ENCODE measurements at places on chromosomes 5 and 9.

- no peak for DNase-seq
Observed at GRCh38 chr5:54719384-54720283, 202.1 kb downstream of the SNX18 start.

GRCh38 chr5:88830567-88830966 lies 52.4 kb downstream of the MEF2C start:
- DNase-seq: no peak

- DNase-seq: no peak
Observed at GRCh38 chr5:101679816-101680215, 616.3 kb downstream of the SLCO4C1 start.

GRCh38 chr5:59843511-59844213 lies 49.9 kb downstream of the PDE4D start:
- no peak for DNase-seq

- no peak for DNase-seq
Observed at GRCh38 chr5:2112173-2113025, 229.7 kb upstream of the IRX4 start.

DNA sequence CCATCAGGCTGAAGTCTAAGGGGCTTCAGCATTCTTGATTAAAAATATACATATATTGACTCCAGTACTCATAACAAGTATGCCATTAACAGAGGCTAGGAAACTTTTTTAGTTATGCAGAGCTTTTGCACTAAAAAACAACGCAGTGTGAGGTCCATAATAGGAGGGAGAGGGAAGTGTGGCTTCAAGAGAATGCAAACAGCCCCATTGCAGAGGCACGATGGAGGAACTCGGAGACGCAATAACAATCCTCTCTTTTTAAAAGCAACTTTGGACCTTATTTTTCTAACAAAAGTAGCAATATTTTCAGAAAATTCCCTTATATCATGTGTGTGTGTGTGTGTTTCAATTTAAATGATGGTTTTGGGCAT lies 150.0 kb upstream of the PTCH1 start:
- no peak for DNase-seq

DNA sequence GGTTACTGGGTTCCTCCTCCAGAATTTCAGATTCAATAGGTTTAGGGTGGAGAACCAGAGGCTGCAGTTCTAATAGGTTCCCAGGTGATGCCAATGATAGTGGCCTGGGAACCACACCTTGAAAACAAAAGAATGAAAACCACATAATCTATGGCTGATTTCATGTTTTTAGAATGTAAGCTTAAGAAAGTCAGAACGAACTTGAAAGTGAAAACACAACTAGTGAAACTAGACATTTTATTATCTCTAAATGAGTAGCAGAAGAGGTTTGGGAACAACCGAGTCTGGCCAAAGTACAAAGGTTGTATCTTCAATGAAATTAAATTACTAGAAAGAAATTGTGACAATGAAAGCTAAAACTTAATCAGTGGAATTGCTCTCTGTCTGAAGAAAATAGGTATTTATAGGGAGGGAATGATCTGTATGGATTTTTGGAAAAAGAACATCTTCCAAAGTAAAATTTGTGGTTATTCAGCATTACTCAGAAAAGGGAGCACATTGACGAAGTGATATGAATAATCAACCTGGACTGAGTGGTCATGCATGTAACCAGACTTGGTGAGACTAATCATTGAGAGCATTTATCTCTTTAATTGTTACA lies 24.9 kb upstream of the CEP120 start:
- DNase-seq: no peak

DNA sequence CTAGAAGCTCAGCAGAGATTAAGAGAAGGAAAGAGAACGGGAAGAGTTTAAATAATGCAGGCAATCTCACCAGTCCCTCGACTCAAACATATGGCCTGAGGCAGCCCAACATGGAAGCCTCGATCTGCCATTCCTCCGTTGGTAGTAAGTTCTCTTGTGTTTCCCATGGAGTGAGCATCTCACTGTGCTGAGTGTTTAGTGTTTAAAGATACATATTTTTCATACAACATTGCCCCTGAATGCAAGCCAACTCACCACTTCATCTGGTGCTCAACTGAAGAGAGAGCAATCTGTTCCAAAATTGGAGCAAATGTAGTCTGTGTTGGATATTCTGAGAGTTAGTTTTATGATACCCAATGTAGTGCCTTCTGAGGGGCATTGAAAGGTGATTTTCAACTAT lies 171.5 kb upstream of the ATP10B start:
- DNase-seq: no peak

GRCh38 chr5:97425511-97425910 lies 242.5 kb upstream of the RIOK2 start:
- DNase-seq: no peak

GRCh38 chr9:135409286-135410200 lies 70.0 kb upstream of the PPP1R26 start:
- no peak for DNase-seq

DNA sequence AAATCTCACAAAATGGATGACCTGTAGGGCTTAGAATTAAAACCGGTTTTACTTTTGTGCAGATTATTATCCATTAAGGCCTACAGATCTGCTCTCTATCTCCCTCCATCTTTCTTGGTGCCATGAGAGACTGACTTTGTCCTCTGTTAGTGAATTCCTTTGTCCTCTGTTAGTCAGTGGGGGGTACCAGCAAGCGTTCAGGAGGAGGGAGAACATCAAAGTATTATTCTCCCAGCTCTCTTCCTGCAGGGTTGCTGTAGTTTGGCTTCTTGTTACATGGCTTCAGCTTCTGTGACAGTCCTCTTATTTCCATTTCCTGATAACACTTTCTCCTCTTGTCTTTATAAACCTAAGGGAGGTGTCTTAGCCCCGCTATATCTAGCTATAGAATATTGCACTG lies 850.5 kb upstream of the SEMA6A start:
- no peak for DNase-seq

- no peak for DNase-seq
Observed at GRCh38 chr9:135992486-135993408, 31.6 kb upstream of the UBAC1 start.

GRCh38 chr9:88796947-88797346 lies 194.3 kb upstream of the S1PR3 start:
- DNase-seq: no peak

- no peak for DNase-seq
Observed at GRCh38 chr5:59021837-59022514, 439.1 kb downstream of the RAB3C start.

GRCh38 chr5:131224387-131225201 lies 39.3 kb upstream of the CDC42SE2 start:
- peak; percentile 28 for DNase-seq

DNA sequence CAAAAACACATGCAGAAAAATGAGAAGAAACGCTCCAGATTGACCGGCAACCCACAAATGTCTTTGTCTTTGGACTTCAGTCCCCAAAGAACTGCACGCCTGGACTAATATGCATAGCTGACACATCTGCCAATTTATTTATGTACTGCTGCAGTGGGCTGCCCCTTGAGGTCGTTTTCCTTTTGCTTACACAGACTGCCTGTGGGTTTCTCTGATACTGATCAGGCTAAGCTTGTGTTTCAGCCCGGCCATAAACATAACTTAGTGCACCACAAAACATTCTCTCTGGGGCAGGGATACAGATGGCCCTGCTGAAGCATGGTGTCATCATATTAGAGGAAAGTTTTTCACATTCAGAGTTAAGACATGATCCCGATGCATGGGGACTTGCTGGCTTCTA lies 75.4 kb downstream of the NUDT12 start:
- DNase-seq: no peak

- no peak for DNase-seq
Observed at GRCh38 chr9:95107976-95108375, 209.5 kb downstream of the FANCC start.

DNA sequence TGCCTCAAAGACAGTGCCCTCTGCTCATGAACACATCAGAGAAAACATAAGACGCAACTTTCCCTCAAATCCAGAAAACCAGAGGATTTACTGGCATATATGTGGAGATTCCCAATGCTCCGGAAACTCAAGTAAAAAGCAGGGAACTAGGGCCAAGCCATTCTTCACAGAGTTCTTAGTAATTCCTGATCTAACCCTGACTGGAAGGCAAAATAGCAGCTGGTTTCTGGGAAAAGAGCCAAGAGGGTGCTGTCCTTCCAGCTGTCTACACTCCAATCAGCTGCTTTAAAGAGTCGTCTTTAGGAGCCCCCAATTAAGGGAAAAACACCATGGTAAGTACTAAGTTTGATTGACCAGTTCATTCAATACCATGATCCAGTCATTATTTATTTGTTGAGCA lies 49.6 kb downstream of the GNA14 start:
- DNase-seq: no peak

- DNase-seq: no peak
Observed at GRCh38 chr5:74722271-74722670, 37.2 kb downstream of the HEXB start.

- no peak for DNase-seq
Observed at GRCh38 chr5:31743678-31744077, 104.7 kb downstream of the PDZD2 start.

DNA sequence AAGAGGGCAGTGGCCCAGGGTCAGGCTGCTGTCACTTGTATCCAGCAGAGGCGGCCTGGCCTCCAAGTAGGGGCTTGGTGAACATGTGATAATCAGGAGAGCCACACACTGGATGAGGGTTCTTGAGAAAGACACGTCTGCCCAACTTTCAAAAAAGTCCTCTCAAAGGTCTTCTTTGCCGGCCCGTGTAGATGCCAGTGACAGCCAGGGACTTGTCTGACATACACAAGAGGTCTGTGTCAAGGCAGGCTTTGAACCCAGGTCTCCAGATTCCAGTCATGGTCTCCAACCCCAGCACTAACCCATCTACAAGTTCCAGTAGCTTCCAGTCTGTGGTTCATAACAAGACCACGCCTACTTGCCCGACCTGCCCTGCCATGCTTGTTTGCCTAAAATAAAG lies 7.9 kb upstream of the AMBP start:
- DNase-seq: no peak

DNA sequence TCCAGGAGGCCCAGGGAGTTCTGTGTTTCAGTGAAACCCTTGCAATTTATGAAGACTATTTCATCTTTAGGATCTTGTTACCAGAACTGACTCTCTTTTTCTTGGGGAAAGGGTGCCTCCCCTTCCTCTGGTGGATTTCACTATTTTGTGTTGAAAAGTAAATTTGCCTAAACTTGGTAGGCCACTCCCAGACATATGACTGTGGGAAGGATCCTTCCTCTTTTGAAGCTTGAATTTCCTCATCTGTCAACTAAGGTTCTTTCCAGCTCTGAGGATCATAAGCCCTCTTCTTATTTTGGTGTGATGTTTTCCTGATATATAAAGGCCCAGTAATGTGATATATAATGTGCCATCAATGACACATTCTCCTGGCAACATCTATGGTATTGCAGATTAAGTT lies 59.1 kb upstream of the ZFAND5 start:
- DNase-seq: no peak

GRCh38 chr5:159262472-159262858 lies 625 bp upstream of the UBLCP1 start:
- peak; percentile 1 for DNase-seq

- DNase-seq: no peak
Observed at GRCh38 chr9:99336005-99336404, 113.9 kb downstream of the SEC61B start.

GRCh38 chr9:6984941-6985578 lies 227.3 kb downstream of the KDM4C start:
- no peak for DNase-seq

- peak; percentile 77 for DNase-seq
Observed at GRCh38 chr9:136245219-136246150, at the start of gene QSOX2. Gene QSOX2 (minus strand): TSS chr9:136245812. CDS start chr9:136245803, 9 bp downstream.

DNA sequence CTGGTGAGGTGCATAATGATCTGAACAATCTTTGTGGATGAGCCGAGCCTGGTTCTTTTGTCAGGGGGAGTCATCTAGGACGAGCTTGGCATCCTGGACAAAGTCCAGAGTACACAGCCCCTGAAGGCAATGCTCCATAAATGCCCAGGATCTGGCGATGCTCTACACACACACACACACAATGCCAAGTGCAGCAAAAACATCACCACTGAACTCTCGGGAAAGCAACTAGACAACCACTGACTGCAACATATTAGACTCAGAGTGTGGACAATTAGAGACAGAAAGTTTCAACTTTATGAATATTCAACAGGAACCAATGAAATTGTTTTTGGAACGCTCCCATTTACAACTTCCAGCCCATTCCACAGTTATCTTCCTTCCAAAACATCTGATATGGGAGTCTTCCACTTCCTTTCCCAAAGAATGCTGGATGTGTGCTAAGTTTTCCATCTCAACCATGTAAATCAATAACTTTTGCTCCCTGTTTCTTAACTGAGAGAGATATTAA lies 227.6 kb upstream of the ANKRD55 start:
- DNase-seq: no peak

- no peak for DNase-seq
Observed at GRCh38 chr5:87015901-87016300, 251.8 kb upstream of the RASA1 start.

GRCh38 chr9:84393266-84393950 lies 52.9 kb upstream of the SLC28A3 start:
- DNase-seq: no peak

GRCh38 chr5:65262649-65263059 lies 219.1 kb downstream of the ADAMTS6 start:
- DNase-seq: no peak

GRCh38 chr5:67106626-67107342 lies 89.8 kb downstream of the CD180 start:
- DNase-seq: no peak

DNA sequence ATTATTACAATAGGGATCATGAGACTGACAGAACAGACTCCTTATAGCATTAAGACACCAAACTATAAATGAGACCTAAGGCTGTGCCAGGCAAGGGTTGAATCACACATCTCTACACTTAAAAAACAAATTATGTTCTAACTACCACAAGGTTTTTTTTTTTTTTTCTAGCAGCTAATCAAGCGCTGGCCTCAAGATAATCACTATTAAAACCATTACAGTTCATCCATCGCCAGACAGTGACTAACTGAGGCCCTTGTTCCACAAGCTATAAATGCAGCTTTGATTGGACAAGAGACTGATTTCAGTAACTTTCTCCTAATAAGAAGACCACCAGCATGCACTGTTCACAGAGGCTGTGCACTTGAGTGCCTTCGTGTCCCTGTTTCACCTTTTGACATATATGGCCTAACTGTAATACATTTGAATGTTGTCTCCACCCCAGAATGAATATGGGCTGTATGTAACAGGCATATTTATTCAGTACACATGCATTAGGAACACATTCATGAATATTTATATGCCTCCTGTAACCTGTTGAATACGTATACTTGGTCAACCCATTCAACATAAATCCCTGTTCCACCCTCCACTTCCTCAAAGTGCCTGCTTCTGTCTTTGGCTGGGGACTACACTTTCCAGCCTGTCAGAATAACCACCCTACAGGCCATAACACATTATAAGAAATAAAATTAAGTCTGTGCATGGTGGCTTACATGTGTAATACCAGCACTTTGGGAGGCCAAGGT lies 22.8 kb upstream of the ZNF131 start:
- no peak for DNase-seq

All from GM18507 (cell line).